ENCODE measurements at places on chromosomes 5 and 9.

GRCh38 chr5:139759219-139759721 lies 36.3 kb upstream of the PSD2 start:
- DNase-seq = no peak

DNA sequence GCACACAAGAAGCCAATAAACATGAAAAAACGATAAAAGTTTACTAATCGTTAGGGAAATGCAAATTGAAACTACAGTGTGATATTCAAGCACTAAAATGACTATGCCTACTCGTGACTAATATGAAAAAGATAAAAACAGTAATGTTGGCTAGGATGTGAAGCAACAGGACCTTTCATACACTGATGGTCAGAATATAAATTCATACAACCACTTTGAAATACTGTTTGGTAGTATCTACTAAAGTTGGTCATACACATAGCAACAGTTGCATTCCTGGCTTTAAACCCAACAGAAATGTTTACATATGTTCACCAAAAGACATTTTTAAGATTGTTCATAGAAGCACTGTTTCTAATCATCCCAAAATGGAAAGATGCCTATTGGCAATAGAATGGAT lies 24.3 kb downstream of the FBXO38 start:
- DNase-seq = no peak

- no peak for DNase-seq
Observed at GRCh38 chr5:135010502-135011354, 23.3 kb downstream of the PITX1 start.

DNA sequence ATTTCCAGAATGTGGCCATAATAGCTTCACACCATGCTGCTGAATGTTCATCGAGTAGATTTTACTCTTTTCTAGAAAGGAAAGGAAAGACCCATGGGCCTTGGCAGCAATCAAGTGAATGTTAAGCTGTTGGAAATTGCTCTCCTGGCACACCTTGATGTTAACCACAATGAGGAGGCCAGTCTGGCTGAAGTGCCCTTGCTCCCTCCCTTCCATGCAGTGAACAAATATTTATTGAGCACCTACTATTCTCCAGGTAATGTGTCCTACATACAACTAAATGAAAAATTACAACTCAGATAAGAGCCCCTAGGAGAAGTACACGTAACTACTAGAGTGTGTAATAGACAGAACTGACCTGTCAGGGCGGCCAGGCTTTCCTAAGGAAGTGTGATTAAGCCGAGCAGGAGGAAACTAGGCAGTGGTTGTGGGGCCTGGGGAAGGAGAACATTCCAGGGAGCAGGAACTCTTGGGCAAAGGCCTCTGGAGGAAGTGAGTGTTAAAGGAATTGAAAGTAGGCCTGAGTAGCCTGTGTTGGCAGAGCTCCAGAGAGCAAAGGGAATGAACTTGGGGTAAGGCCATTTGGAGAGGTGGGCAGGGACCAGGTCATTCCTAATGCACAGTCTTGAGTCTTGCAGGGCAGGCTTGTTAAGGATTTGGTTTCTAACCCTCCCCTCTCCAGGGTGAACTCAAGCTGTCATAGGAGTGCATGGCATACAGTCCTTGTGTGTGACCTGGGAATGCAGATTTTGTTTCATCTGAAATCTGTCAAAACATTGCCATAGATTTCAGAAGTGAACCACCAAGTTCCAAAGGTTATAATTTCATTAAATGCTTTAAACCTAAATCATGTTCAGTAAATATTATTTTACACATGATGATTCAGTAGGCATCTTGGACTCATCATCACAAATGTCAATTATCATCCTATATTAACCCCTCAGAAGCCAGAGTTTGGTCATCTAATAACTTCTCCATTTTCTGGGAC lies 9.0 kb upstream of the ZSWIM6 start:
- DNase-seq = no peak

GRCh38 chr9:134424818-134425217 lies 98.6 kb downstream of the RXRA start:
- no peak for DNase-seq

GRCh38 chr5:60851626-60852025 lies 7.6 kb upstream of the ELOVL7 start:
- no peak for DNase-seq

DNA sequence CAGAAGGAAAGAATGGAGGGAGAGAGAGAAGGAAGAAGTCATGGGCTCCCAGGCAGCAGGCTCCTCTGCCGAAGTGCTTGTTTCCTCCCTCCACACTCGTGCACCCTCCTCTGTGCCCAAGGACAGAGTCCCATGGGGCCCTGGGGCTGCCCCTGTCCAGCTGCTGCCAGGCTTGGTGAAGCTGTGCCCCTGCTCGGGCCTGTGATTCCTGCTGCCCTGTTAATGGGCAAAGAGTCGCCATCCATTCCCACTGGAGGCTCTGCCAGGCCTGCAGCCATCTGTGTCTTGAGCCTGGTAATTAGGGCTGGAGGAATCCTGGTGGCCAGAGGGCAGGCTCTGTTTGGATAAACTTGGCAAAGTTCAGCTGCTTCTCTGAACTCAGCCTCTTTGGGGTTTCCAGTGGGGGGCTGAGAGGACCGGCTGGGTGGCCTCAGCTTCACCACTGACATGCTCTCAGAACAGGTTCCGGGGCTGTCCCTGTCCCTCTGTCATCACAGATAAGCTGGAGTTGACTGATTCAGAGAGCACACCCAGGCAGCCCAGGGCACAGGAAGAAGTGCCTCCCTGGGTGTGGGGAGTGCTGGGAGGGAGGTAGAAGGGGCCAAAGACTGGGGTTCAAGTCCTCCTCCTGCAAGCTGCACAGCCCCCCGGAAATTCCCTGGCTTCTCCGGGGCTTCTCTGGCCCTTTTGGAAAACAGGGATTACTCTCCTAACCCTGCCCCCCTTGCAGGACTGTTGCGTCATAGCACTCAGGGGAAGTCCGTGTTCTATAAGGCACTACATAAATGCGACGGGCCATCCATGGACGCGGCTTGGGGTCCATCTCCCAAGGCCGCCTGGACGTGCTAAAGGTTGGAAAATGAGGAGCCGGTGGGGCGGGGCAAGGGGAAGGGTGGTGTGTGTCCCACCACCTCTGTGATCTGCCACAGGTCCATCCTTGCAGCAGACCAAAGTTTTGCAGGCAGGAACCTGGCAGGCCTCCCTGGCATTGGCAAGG lies 154.8 kb downstream of the PAX5 start:
- DNase-seq = no peak

GRCh38 chr9:37990404-37991015 lies 78.5 kb downstream of the SHB start:
- no peak for DNase-seq

DNA sequence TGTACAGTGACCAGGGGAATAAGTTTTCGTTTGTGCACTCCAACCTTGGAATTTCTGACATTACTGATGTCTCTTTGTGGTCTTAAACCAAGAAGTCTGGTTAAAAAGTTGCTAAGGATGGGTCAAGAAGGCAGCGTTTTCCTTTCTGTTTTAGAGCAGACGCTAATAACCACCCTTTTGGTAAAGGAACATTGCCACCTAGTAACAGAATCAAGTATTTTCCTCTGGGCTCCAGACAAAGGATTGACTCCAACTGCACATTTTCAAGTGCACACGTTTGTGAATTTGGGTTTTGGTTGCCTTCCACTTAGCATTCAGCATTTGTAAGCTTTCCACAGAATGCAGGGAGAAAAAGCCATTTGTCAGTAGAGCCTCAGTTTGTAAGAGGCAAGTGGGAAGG lies 22.2 kb upstream of the CEP78 start:
- DNase-seq = peak; percentile 24

GRCh38 chr9:78821126-78821822 lies 524.3 kb downstream of the PSAT1 start:
- DNase-seq = peak; percentile 51

DNA sequence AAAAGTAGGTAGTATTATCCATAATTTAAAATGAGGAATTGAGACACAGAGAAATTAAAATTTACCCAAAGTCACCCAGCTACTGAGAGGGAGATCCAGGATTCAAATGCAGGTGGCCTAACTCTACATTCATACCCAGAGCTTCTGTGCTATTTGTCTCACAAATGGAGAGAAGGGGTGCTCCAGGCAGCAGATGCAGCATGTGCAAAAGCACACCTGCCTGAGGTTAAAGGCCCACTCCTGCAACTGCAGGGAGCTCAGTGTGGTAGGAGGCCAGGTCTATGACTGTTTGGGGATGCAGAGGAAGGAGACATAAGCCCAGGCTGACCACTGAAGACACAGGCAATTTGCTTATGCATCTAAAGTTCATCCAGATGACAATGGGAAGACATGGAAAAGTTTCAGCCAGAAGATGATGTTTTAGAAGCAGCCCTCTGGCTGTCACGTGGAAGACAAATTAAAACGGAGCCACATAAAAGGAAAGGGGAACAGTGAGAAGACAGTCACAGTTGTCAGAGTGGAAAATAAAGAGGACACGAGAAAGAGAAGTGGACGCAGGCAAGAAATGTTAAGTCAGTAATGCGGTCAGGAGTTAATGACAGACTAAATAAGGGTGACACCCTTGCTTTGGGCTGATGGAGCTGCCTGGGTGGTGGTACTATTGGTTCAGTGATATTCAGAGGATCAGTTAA lies 214.7 kb downstream of the EBF1 start:
- no peak for DNase-seq

- no peak for DNase-seq
Observed at GRCh38 chr5:178699681-178700253, 30.7 kb downstream of the ZNF354A start.

- DNase-seq = no peak
Observed at GRCh38 chr9:127780126-127780885, 1.8 kb upstream of the SH2D3C start.

GRCh38 chr9:27495480-27496134 lies 28.5 kb upstream of the IFNK start:
- DNase-seq = no peak

- DNase-seq = no peak
Observed at GRCh38 chr9:131839281-131840084, 99.6 kb upstream of the RAPGEF1 start.

- no peak for DNase-seq
Observed at GRCh38 chr9:114050226-114050568, 27.9 kb downstream of the AMBP start.

DNA sequence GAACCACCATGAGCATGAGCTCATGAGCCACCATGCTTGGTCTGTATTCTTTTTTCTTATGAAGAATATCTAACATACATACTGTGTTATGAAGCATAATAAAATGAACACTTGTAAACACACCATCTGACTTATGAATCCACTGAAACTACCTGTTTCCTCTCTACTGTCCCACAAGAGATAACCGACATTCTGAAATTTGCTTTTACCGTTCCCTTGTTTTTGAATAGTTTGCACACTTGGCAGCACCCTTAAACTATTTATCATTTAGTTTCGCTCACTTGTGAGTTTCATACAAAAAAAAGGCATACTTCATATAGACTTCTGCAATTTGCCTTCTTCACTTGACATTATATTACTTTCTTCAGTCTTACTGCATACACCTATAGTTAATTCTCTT lies 8.9 kb downstream of the LARS1 start:
- DNase-seq = no peak

- DNase-seq = no peak
Observed at GRCh38 chr5:142572006-142572405, 113.9 kb downstream of the FGF1 start.

- no peak for DNase-seq
Observed at GRCh38 chr5:45089870-45090269, 281.1 kb downstream of the MRPS30 start.

DNA sequence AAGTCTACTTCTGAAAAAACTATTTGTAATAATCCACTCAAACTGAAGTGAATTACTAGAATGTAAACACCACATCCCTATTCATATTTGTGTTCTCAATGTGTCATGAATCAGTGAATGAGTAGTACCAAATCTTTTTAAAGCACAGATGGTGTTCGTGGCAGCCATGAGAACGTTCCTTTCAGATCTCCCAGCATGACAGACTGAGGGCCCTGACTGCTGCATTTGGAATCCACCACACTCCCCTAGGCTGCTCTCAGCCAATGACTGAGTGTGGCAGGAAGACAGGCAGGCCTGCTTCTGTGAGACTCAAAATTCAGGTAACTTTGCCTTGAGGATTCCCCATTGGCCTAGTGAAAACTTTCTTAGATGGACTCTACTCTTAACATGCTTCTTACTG lies 10.9 kb upstream of the JMY start:
- DNase-seq = no peak

DNA sequence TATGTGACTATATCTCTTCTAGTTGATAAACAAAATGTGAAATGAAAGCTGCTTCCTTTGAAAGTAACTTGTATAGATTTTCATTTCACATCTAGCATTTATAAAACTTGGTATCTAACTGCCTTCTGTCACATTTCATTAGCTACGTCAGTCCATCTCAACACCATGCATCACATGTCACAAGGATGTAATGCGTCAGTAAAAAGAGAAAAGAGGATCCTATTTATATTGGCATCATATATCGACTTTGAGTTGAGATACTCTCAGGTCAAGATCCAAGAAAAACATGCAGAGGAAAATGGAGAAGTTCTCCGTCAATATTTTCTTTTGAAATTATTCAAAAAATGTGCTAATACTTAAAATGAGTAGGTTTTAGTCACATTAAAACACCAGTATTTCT lies 1211.2 kb downstream of the EFNA5 start:
- no peak for DNase-seq

GRCh38 chr5:131182839-131183238 lies 12.1 kb downstream of the LYRM7 start:
- DNase-seq = no peak

GRCh38 chr5:116058346-116058936 lies 26.2 kb downstream of the ARL14EPL start:
- no peak for DNase-seq

DNA sequence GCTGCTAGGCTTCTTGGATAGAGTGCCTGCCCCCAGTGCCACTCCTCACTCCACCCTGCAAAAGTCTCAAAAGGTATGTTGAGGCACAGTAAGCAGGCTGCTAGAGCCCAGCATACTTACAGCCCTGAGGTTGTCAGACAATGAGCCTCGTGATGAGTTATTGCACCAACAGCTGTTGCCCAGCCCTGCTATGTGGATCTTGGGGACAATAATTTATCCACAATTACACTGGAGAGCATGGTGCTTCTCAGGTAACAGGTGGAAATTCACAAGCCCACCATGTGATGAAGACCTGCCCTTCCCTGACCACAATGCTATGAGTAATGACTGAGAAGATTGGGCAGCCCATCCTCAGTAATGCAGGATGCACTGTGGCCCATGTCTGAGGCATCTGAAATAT lies 36.5 kb downstream of the KCNIP1 start:
- no peak for DNase-seq

DNA sequence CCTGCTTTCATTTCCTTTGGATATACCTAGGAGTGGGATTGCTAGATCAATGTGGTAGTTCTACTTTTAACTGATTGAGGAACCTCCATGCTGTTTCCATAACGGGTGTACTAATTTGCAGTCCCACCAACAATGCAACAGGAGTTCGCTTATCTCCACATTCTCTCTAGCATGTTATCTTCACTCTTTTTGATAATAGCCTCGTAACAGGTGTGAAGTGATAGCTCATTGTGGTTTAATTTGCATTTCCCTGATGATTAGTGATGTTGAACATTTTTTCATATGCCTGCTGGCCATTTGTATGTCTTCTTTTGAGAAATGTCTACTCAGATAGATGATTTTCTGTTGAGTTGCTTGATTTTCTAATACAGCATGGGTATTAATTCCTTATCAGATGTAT lies 142.2 kb downstream of the ZNF462 start:
- no peak for DNase-seq

All from HEK293T (cell line).